ENCODE measurements at places on chromosomes 13 and 19. TPM values are rescaled to one million over a fixed set of nuclear protein-coding genes. Genes with fewer than 3 reads are reported as not detected.

- peak; percentile 84 for DNase-seq
Measured at GRCh38 chr13:23980160-23980551, 82.9 kb upstream of the C1QTNF9B start.

- no peak for DNase-seq
Measured at GRCh38 chr13:107231944-107232343, 664.0 kb upstream of the ARGLU1 start.

- DNase-seq = no peak
Measured at GRCh38 chr13:110471156-110471832, 90.2 kb downstream of the RAB20 start.

GRCh38 chr13:101942038-101942437 lies 459.8 kb downstream of the FGF14 start:
- DNase-seq = no peak

DNA sequence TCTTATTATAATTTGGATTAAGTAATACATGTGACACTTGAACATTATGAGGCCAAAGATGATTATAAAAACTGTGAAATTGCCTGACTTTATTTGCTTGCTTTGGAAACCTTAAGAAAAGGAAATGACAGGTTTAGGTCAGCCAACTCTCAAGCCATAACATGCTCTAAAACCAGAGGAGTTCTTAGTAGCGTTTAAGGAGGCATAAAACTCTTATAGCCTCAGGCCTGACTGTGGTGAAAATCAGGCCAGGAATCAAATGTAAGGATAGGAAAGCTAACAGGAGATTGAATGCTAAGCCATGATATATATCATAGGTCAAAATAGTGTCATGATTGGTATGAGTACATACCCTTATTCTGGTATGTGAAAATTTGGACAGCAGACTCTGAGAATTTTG lies 1142.4 kb upstream of the MIR17HG start:
- DNase-seq = no peak

DNA sequence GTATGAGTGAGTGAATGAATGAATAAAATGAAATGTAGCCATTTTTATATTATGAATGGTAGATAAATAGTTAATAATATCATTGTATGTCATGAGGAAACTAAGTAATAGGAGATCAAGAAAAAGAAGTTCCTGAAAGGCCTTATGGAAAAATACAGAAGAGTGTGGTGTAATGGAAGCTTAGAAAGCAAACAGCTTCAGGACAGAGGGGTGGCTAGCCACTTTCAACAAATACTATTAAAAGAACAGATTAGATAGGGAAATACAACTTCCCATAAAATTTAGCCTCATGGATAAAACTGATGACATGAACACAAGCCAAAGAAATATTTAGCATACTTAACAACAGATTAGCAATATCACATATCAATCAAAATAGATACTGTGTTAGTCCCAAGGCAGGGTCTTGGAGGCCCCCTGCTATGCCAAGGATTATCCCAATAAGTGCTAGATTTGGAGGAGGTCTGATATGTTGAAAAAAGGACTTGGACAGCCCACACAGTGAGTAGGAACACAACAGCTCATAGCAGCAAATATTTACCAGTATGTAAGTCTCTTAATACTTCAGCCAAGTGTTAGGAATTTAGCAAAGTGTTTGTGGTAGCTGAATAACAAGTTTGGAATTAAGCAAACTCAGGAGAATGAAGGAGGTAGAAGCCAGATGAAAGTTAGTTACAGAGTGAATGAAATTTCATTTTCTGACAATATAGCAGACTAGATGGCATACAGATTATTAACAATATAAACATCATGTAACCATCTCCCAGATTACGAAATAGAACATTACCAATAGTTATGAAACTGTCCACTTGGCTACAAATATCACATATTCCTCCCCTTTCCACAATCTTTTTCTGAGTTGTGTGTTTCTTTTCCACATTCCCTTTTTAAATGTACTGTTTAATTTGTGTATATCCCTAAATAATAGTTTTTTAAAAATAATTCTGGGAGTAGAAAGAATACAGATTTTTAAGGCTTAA lies 1632.0 kb downstream of the PCDH9 start:
- no peak for DNase-seq

- peak; percentile 5 for DNase-seq
Measured at GRCh38 chr19:51367255-51367564, 1.0 kb upstream of the ETFB start.

DNA sequence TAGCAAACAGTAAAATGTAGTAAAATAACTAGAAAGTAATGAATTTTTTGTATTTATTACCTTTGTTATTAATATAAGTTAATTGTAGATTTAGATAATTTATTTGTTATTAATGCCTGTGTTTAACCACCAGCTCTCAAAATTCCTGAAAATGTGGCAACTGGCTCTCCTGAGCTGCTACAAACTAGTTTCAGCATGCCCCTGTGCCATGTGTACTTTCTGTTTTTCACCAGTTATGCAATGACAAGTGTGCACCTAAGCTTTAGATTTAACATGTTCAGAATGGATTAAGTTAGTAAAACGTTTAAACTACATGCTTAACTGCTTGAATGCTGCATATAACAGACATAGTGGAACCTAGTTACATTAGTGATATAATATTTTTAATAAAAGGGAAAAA lies 88.1 kb downstream of the POSTN start:
- peak; percentile 2 for DNase-seq

DNA sequence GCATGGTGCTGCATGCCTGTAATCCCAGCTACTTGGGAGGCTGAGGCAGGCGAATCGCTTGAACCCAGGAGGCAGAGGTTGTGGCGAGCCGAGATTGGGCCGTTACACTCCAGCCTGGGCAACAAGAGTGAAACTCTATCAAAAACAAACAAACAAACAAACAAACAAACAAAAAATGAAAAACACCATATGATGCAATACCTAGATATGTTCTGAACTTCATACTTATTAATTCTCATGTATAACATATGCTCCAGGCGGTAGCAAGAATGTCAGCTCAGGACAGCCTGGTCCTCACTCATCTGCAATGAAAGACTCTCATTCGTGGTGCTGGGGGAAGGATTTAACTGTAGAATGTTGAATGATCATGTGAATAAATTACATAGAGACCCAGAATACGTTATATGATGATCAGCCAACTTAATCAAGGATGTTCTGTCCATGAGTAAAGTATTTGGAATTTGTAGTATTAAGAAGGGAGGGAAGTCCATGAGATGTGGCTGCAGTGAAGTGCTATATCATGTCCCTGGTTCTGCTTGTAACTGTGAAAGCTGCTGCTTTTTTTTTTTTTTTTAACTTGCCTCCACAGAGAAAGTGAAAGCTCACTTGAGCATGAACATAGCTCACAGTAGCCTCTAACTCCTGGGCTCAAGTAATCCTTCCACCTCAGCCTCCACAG lies 206.8 kb downstream of the UQCRFS1 start:
- DNase-seq = no peak

- no peak for DNase-seq
Measured at GRCh38 chr19:18833141-18833476, 1.4 kb downstream of the UPF1 start.

DNA sequence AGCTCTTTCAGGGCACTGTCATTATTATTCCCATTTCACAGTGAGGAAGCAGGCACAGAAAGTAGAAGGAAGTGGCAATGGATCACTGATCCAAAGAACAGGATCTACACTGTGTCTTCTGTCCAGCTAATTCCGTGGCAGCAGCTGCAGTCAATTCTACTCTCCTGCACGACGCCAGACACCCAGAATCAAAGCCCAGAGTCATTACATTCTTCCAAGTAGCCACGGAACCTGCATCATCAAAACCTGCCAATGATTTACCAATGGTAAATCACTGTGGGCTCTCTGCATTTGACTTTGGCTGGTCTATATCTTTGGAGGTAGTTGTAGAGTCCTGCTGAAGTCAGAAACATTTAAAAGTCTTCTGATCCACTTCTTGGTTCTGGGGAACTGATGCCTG lies 767.7 kb downstream of the LIG4 start:
- no peak for DNase-seq

GRCh38 chr19:46225558-46226004 lies 4.0 kb upstream of the IGFL1 start:
- peak; percentile 32 for DNase-seq

DNA sequence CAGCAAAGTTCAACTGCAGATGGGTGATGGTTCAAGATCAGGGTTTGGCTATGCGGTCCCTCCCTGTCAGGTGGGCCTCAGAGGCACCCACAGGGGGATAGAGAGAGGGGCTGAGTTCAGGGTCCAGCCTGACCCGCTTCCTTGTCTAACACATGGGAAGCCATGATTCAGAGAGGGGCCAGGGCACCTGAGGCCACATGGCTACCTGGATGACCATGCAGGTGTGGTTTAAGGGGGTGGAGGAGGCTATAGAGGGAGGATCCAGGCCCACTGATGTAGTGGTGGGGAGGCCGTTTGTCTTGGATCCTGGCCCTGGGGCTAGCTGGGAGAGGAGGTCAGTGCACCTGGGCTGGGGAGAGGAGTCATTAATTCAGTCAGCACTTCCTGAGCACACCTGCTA lies 56.7 kb downstream of the ZNF536 start:
- DNase-seq = no peak

DNA sequence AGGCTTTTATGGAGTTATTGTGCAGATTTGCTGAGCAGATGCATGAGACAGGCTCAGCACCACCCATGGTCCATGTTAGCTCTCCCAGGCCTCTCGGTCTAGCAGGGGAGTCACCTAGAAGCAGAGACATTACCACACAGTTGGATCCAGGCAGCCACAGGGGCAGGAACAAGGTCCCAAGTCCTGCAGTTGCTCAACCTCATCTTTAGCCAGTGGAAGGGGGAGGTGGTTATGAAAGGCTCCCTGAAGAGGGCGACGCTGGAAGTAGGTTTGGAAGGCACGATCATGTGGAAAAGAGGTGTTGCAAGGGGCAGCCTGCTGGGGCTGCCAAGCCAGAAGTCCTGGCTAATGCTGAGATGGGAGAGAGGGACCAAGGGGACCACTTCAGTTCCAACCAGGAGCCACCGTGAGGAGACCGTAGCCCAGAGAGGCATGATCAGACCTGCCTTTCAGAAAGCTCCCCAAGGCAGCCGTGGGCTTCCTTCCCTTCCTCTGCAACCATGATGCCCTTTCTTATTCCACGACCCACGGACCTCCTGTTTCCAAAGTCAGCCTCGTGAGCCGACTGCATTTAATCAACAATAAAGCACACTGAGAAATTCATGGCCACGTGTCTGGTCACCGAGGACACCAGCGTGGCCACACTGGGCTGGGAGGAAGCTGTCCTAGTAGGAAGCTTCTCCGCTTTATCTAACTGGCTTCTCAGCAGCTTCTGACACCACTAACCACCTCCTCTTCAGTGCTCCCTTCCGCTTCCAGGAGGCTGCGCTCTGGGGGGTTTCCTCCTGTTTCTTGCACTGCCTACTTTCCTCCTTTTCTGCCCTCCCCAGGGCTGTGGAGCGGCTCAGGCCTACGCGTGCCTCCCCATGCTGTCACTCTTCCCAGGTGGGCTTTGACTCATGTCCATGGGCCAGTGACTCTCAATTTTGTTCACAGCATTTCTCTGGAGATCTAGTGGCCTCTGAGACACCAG lies 2.6 kb downstream of the AP1M1 start:
- DNase-seq = peak; percentile 14

DNA sequence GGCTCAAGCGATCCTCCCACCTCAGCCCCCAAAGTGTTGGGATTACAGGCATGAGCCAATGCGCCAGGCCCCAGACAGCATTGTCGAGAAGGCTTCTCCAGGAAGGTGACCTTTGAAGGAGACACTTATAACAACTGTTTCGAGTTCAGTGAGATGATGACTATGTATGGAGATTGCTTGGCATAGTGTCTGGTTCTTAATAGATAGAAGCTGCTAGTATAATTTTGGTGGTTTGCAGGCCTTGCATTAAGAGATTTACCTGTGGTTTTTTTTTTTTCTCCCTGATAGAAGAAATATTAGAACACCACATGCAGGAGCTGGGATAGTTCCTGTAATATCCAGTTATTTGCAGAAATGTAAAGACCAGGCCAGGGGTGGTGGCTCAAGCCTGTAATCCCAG lies 3.7 kb downstream of the MARCHF2 start:
- DNase-seq = no peak

DNA sequence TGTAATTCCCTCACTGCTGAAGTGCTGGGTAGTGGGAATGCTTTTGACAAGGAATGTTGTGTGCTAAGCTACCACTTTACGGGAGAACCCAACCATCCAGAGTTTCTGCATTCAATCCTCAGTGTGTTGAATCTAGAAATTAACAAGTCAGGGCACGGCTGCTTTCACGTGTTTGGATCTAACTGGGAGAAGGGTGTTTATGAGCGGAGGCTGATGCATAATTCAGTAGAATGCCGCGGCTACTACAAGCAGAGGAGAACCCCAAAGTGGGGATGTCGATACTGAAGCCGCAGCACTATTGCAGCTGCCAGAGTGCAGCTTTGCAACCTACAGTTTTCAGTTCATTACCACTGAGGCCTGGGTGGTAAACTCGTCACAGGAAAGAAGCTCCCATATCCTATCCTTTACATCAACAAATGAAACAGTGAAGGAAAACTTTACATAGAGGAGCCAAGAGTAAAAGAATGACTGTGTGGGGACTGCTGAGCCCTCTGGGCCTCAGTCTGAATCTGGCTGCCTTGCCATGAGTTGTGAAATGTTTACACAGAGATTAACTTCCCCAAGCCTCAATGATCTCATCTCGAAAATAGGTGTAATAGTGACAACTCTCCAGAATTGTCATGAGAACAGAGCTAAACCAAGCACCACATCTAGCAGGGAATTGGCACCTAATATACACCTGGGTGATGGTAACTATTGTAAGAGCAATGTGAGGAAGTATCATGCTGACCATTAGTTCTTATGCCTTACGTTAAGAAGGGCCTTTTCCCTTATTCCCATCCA lies 531.7 kb downstream of the MYO16 start:
- DNase-seq = no peak

DNA sequence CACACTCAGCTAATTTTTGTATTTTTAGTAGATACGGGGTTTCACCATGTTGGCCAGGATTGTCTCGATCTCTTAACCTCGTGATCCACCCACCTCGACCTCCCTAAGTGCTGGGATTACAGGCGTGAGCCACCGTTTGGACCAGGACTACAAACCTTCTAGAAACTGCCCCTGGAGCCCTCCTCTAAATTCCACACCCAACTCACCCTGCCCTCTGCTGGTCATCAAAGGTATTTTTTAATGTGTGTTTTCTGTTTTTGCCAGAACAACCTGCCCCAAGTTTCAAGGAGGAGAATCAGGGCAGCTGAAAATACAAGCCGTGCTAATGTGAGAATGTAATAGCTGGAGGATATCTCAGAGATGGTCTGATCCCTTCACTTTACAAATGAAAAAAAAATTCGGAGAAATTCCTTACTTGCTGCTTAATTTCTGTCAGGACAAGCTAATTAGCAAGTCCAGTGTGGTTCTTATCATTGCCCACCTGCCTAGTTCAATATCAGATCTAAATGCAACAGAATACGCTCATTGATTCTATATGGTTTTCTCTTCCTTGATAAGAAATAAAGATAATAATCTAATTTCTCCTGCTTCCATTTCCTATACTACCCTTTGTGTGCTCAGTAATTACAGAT lies 4.1 kb downstream of the ATP8A2 start:
- DNase-seq = no peak

GRCh38 chr19:19418555-19419260 lies 13.2 kb downstream of the GATAD2A start:
- no peak for DNase-seq

GRCh38 chr19:51607920-51608562 lies 22.2 kb downstream of the SIGLEC5 start:
- peak; percentile 53 for DNase-seq

MVB12A gene
- total RNA-seq = 146 TPM

ZNF583 gene
- total RNA-seq = 12.2 TPM

ZNF419 gene
- 21.0 TPM for total RNA-seq

GPR183 gene
- total RNA-seq = 3.0 TPM

CLDND2 gene
- not detected for total RNA-seq

SUGT1 gene
- total RNA-seq = 47.3 TPM

CYP2A7 gene
- total RNA-seq = not detected

SLC5A5 gene
- total RNA-seq = 1.7 TPM

KLK10 gene
- not detected for total RNA-seq

ZGLP1 gene
- 0.75 TPM for total RNA-seq

PRODH2 gene
- total RNA-seq = not detected

SELENOV gene
- total RNA-seq = 2.5 TPM

All from thyroid gland (tissue), 4 donors.